SW 1271 (cell line): ENCODE measurements at places on chromosomes 2 and 18.

DNA sequence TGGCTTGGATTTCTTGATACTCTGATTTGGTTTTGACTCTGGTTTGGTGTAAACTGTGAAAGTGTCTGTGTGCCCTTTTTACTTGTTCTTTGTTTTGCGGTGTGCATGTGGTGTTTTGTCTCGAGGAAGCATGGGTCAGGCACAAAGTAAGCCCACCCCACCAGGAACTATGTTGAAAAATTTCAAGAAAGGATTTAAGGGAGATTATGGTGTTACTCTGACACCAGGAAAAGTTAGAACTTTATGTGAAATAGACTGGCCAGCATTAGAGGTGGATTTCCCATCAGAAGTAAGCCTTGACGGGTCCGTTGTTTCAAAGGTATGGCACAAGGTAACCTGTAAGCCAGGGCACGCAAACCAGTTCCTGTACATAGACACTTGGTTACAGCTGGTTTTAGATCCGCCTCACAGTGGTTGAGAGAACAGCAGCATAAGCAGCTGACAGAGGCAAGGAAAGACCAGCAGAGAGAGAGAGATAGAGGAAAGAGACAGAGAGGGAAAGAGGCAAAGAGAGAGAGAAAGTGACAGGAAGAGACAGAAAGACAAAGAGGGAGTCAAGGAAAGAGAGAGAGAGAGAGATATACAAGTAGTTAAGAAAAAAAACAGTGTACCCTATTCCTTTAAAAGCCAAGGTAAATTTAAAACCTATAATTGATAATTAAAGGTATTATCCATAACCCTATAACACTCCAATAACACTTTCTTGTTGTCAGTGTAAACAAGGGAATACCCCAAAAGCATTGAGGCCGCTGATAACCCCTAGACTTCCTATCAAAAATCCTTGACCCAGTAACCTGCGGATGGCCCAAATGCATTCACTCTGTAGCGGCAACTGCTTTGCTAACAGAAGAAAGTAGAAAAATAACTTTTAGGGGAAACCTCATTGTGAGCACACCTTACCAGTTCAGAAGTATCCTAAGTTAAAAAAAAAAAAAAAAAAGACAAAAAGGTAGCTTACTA, 42.6 kb downstream of the TFPI start:
- no peak for DNase-seq

GRCh38 chr2:196369967-196370366, 198.6 kb upstream of the STK17B start:
- DNase-seq, result no peak

DNA sequence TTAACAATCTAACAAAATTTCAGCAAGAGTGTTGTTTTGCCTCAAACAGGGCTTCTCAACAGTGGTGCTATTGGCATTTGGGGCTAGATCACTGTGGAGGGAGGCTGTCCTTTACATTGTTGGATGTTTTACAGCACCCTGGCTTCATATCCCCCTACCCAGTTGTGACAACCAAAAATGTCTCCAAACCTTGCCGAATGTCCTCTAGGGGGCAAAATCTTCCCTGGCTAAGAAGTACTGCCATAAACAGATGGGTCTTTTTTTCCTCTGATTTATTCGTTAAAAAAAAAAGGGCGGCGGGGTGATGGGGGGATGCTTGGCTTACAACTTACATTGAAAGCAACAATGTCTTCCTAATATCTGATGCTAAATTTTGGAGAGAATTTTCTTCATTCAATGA, 207.6 kb upstream of the CCDC150 start:
- peak; percentile 3 for DNase-seq

- DNase-seq, result no peak
These were observed 78.0 kb upstream of the HPCAL1 start for GRCh38 chr2:10224734-10225133.

DNA sequence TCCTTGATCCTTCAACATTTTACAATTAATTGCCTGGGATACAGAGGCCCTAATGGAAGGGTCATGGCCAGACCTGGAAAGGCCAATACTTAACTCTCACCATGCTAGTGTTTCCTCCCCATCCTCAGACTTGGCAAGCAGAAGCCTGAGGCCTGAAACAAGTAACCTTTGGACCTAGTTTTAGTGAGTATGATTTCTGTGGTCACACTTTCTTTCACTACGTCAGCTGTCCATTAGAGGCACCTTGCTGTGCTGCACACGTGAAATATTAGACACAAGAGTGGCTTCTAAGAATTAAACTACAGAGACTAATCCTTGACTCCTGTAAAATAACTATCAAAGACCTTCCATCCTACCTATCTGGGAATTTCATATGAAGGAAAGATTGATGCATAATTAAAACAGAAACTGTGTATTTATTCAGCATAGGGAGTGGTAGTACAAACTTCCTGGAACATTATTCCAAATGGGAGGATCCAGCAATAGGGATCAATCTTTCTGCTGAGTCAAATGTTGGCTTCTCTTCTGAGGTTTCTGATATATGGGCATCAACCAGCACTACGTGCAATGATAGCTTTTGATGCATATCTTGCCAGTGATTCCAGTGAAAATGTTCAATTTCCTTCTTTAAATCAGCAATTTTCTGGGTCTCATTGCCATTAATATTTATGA, 249.7 kb downstream of the IKZF2 start:
- no peak for DNase-seq

DNA sequence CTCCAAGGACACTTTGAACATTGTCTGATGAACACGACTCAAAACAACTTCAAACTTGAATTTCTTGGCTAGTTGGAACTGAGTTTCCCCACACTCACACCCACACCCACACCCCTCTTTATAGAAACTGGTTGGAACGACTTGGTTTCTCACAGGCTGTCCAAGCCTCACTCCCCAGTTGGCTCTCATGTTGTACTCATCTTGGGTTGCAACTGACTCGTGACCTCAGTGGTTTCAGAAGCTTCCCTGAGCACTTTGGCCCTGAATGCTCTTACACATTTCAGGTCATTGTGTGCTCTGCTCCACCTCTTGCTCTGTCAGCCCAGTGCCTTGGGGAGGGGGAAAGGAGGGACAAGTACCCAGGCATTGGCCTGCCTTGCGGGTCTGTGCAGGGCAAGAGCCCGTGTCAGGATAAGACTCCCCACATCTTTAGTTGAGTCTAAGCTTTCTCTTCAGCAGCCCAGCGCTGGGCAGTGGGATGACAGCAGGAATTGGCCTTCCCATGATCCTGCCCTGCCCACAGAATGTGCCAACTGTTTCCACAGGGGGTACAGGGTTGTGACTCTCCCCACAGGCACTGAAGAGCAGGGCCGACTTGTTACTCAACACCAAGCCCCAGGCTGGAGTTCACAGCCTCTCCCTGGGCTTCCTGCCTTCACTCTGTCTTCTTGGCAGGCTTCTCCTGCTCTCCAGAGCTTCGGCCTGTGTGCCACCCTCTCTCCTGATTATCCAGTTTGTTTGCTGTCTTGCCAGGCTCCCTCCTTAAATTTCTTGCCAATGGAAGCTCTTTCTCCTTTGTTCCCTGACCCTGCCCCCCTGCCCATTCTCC, 104.6 kb downstream of the RTN4 start:
- no peak for DNase-seq

DNA sequence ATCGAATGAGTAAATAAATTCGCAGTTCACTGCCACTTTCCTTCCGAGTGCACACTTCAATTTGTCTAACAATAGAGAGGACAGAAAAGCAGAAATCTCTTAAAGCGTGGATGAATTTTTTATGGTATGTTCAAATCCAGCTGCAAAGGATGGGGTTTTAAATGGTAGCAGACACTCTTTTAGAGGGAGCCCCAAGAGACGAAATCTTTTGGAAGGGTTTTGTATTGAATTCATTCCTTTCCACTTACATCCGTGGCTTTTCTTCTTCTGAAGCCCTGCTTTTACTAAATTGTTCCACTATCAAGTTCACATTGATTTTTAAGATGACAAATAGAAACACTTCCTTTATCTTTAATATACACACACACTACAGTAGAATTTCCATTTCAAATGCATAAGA, 680.7 kb downstream of the NR4A2 start:
- DNase-seq, result no peak

DNA sequence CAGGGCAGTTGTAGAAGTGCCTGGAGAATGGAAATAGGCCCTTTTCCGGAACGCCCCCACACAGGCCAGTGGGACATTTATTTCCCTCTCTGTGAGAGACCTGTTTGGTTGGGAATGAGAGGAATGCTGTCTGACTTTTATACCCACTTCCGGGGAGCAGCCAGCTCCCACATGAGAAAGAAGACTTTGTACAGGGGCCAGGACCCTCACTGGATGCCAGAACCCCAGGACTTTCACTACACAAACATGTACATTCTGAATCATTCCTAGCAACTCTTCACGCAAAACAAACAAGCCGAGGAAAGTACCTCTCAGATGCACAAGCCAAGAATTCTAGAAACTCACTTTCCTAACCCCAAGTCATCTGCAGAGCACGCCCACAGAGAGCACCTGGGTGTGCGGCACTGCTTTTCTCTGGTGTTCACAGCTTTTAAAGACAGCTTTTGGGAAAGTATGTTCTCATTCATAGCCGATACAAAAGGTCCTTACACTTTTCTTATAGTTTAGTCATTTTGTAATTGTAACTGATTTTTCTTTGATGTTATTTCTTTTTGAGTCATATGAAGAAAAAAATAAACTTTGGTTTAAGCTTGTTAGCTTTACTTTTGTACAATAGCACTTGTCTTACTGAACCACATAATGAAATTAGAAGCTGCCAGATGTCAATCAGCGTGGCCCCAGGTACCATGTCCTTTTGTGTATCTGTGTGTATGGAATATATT, 856.1 kb upstream of the ID2 start:
- no peak for DNase-seq

DNA sequence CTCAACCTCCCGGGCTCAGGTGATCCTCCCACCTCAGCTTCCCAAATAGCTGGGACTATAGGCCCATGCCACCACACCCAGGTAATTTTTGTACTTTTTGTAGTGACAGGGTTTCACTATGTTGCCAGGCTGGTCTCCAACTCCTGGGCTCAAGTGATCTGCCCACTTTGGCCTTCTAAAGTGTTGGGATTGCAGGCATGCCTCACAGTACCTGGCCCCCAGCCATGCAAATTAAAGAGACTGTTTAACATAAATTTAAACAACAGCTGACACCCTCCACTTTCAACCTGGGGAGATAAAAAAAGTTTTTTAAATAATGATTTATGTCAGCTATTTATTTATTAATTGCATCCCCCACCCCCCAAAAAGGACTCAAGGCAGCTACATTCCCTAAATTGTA, 234.7 kb downstream of the CCDC178 start:
- no peak for DNase-seq

GRCh38 chr18:44568342-44568741, 112.3 kb upstream of the SETBP1 start:
- DNase-seq, result no peak

- no peak for DNase-seq
These were observed 117.0 kb upstream of the EML6 start for GRCh38 chr2:54606393-54606958.

DNA sequence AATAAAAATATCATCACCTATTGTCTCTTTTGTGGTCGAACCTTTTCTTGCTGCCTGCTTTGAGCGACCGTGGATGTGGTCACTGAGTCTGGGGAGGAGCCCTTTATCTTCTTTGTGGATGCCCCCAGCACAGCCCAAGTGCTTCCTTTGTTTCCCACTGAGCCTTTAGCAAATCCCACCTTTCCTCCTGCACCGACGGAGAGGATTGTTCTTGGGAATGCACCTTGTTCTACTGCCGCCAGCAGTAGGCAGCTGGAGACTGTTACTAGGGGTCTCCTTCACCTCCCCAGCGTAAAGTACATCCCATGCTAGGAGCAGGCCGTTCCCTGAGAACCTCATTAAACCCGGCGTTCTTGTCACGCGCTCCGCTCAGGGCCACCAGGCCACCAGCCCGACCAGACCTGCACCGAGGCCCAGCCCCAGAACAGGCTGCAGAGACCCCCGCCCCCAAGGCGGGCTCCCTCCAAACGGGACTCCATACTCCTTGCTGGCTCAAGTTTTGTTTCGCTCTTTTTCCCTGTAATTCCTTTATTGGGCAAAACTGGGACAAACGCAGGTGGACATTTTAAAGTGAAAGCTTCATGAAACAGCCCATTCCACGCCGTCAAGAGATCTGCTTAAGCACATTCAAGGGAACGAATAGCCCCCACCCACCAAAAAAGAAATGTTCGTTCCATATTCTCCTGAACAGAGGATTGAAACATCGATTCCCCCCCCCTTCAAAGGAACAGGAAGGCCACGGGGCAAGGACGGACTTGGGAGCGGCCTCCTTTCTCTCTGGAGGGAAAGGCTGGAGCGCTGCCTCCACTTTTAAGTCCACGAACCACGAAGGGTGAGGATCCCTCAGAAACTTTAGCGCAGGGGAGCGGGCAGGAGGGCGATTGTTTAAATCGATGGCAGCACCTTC, 1.1 kb upstream of the MAT2A start:
- DNase-seq, result peak; percentile 42

GRCh38 chr2:98875081-98875728, 60.8 kb downstream of the CRACDL start:
- no peak for DNase-seq

- no peak for DNase-seq
These were observed 55.8 kb upstream of the FAM136A start for GRCh38 chr2:70357684-70358071.

- DNase-seq, result no peak
These were observed 273.9 kb upstream of the SESTD1 start for GRCh38 chr2:179538406-179539123.

GRCh38 chr2:53854678-53855077, 5.1 kb downstream of the GPR75 start:
- no peak for DNase-seq
